ENCODE measurements at places on chromosomes 1 and 21.

- DNase-seq: no peak
Observed at GRCh38 chr1:75133750-75134646, at the start of gene LHX8. LHX8 (plus strand) TSS chr1:75134388; CDS start chr1:75136615, 2,227 bp downstream.

- no peak for DNase-seq
Observed at GRCh38 chr21:27647921-27648320, 681.0 kb upstream of the ADAMTS5 start.

DNA sequence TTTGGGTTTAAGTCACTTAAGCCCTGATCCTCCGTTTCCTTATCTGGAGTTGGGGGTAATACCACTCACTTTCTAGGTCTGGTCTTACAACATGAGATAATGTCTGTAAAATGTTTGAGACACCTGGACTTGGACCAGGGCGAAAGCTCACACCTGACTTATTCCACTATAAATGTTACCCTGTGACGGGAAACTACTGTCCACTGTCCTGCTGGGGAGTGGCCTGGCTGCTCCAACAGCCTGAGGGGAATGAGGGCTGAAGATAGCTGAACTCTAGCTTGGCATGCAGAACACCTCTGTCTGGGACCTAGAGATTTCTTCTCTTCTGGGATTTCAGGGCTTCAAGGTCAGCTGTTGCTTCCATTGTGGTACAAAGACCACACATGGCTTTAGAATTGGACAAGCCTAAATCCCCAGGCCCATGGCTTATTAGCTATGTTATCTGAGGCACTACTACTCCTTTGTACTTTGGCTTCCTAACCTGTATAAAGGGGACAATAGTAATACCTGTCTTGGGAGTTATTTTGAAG lies 9.5 kb upstream of the A3GALT2 start:
- DNase-seq: no peak

DNA sequence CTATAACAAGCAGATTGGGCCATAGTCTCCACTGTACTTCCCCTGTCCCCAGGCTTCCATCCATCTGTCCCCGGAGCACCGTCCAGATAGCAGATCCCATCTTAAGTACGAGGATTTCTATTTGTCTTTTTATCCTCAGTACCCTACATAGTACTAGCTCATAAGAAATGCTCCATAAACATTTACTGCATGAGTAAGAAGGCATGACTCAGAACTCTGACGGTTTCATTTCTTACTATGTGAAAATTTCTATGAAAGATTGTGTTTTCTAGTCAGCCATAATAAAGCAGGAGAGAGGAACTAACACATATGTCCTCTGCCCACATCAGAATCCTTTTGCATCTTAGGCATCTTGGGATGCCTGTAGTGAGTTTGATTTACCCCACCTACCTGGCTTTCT lies 49.5 kb downstream of the CHD1L start:
- DNase-seq: no peak

GRCh38 chr1:97145321-97145956 lies 423.9 kb downstream of the PTBP2 start:
- DNase-seq: no peak

Measured in activated CD8-positive, alpha-beta memory T cell treated with anti-CD3 and anti-CD28 coated beads for 1 hour (primary cell).